ENCODE measurements at places on chromosomes 12 and 14.

DNA sequence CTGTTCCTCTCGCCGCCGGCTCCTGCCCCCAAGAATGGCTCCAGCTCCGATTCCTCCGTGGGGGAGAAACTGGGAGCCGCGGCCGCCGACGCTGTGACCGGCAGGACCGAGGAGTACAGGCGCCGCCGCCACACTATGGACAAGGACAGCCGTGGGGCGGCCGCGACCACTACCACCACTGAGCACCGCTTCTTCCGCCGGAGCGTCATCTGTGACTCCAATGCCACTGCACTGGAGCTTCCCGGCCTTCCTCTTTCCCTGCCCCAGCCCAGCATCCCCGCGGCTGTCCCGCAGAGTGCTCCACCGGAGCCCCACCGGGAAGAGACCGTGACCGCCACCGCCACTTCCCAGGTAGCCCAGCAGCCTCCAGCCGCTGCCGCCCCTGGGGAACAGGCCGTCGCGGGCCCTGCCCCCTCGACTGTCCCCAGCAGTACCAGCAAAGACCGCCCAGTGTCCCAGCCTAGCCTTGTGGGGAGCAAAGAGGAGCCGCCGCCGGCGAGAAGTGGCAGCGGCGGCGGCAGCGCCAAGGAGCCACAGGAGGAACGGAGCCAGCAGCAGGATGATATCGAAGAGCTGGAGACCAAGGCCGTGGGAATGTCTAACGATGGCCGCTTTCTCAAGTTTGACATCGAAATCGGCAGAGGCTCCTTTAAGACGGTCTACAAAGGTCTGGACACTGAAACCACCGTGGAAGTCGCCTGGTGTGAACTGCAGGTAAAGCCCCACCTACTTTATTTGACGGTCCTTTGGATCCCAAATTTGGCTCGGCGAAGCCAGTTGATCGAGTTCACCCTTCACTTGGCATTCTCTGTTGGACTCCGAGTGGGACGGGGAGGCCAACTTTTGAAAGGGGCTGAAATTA, 1.5 kb downstream of the WNK1 start:
- peak; percentile 18 for DNase-seq

DNA sequence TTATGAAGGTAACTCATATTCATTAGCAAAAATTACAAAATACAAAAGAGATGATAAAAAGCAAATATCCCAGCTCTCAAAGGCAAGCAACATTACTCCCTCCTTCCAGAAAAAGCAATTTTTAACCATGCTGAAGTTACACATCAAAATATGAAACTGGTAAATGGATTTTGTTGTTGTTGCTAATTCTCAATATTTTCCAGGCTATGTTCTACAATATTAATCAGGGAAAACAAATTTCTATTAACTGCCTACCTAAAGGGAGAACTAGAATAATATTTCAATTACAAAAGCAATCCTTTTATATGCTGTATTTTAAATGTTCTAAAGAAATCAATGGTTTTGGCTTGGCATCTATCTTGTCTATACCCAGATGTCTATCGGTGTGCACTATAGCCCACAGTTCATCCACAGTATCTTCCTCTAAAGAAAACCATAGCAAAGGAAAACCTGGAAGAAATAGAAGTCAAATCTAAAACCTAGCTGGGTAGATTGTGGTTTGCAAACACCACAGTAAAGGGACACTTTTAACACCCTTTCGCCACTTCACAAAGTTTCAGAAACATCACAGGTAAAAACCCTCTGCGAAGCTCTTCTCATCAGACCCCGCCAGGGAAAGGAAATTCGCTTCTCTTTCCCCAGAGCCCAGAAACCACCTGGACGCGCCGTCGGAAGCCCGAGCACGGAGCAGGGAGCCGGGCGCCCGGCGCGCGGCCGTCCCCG, 32.0 kb downstream of the TC2N start:
- DNase-seq, result peak; percentile 15

DNA sequence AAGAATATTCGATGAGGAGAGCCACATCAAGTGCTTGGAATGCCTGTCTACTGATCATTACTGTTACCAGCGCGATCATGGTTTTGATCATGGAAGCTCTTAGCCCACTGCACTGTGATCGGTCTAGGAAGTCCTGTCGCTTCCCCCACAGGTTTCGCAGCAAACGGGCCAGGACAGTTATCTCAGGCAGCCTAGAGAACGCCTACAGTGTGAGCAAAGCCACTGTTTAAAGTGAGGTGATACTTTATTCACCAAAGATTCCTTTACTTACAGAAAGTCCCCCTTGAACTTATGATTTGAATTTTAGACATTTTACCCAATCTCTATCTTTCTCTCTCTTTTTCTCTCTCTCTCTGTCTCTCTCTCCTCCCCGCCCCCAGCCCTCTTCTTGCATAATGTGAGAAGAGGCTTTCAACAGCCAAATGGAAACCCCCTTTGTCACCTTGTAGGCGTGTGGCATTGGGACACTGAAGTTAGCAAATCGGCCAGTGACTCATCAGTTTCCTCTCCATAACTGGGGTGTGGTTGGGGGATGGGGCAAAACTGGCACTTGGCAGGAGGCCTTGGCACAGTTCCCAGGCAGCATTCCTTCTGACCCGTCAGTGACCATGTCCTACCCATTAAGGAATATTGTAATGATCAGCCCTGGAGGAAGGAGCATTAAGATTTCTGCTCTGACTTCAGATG, 214.8 kb downstream of the CHST11 start:
- DNase-seq, result peak; percentile 77

- DNase-seq, result no peak
Observed at GRCh38 chr12:121966959-121967358, 48.6 kb downstream of the CFAP251 start.

DNA sequence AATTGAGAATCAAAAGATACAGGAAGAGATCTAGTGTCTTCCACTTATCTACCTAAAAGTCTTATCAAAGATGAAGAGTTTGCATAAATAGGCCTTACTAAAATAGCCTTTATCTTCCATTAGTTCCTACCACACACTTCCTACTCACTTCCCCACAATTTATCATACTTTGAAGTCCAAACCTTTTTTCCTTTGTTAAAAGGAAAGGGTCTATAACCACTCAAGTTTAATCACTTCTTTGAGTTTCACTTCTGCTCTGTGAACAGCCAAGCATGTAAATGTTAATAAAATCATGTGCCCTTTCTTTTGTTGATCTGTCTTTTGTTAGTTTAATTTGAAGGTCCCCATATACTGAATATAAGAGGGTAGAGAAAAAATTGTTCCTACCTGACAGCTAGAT, 114.5 kb downstream of the PHLDA1 start:
- DNase-seq, result no peak

GRCh38 chr12:51980051-51980808, 26.5 kb upstream of the TAMALIN start:
- peak; percentile 40 for DNase-seq

GRCh38 chr12:52322069-52322468, 871 bp upstream of the KRT83 start:
- no peak for DNase-seq

GRCh38 chr14:21300892-21301291, 21.0 kb downstream of the RPGRIP1 start:
- no peak for DNase-seq

DNA sequence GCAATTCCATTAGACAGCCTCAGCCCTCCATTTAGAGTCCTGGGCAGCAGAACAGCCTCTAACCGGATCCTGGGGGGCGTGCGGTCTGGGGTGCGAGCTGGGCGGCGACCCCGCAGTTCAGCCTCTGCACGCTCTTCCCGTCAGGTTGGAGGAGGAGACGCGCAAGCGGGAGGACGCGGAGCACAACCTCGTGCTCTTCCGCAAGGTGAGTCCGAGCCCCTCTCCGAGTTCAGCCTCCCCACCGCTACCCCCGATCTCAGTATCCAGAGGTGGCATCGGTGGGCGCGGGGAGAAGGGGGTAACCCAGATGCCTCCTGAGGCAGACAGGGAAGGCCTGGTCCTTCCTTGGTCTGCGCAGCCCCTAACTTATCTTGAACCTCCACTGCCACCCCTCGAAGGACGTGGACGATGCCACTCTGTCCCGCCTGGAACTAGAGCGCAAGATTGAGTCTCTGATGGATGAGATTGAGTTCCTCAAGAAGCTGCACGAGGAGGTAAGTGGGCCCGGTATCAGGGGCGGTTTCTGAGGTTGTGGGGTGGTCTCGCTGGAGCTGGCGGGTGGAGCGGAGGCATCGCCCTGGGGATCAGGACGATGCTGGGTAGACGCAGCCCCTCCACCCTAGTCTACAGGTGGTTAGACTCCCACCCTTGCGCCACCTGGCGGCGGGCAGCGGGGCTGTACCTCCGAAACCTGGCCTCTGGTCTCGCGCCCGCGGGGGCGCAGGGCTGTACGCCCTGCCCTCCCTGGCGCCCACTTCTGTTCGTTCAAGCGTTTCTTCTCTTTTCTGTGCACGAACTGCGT, 1.3 kb downstream of the PRPH start:
- peak; percentile 53 for DNase-seq

GRCh38 chr14:23936084-23936829, 17.3 kb upstream of the DHRS4 start:
- DNase-seq, result no peak

GRCh38 chr12:68303850-68304249, 28.3 kb downstream of the MDM1 start:
- DNase-seq, result no peak

GRCh38 chr12:59548930-59549329, 46.9 kb upstream of the SLC16A7 start:
- no peak for DNase-seq

DNA sequence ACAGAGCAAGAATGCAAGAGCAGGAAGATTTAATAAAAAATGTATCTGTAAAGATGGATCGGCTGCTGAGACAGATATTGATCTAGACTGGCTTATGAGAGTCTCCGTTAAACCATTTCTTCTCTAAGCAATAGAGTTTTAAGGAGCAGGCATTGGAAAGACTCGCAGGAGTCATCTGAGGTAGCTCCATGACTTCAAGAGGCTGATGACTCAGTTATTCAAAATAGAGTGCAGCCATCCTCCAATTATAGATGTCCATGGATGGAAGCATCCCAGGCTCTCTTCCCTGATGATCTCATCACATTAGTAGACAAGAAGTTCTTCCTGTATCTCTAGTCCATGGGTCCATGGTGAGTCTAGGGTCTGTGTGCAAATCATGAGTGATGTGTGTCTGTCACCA, 638.3 kb upstream of the TMEM132C start:
- no peak for DNase-seq

DNA sequence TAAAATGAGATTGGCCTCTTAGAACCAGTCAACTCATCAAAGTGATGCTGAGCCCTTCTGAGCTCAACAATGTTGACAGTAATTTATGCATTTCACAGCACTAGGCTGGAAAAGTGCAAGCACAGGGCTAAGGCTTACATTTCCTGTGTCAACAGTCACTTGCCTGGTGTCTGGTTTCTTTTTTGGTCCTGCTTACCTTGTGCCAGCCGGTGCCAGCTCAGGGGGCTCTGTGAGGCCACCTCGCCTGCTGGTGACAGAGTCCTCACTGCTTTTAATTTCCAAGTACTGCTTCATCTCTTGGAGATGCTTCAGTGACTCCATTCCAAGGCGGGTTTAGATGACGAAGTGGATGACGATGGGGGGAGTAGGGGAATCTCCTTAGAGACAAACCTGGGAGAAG, 53.1 kb upstream of the KCNA1 start:
- no peak for DNase-seq
